T-helper 17 cell (primary cell): ENCODE measurements at places on chromosomes 6 and 20.

- DNase-seq, result no peak
These were observed 245.2 kb downstream of the PKHD1 start for GRCh38 chr6:51842061-51842803.

- no peak for DNase-seq
These were observed 58.6 kb upstream of the MANEA start for GRCh38 chr6:95518630-95519227.

DNA sequence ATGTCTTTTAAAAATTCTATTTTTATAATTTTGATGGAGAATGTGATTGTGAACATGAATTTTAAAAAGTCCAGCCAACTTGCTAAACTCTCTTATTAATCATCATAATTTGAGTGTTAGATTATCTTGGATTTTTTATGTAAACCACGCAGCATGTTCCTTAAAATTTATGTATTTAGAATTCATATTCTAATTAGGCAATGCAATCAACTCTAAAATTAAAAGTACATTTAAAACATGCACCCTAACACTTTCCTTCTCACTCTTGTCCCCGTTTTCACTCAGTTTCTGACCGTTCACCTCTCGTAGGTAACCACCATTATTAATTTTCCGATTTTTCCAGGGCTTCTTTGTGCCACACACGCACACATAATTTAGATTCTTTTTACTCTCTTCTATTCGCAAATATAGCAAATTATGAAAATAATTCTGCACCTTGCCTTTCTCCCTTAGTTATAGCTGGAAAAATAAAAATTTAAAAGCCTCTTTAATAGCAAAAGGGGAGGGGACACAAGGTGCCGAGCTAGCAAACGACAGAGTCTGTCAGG is 329 bp upstream of the ZKSCAN3 start:
- no peak for DNase-seq

DNA sequence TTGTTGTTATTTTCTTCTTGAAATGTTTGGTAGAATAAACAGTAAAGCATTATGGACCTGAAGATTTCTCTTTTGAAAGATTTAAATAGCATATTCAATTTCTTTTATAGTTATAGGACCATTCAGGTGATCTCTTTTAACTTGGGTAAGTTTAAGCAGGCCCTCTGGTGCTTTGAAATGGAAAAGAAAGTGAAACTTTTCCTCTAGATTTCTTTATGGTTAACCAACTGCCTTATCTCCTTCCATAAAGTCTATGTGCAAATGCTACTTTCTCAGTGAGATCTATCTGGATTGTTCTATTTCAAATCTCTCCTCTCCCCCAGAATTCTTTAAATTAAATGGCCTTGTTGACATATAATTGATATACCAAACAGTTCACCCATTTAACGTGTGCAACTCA is 54.0 kb downstream of the PHACTR2 start:
- DNase-seq, result no peak

DNA sequence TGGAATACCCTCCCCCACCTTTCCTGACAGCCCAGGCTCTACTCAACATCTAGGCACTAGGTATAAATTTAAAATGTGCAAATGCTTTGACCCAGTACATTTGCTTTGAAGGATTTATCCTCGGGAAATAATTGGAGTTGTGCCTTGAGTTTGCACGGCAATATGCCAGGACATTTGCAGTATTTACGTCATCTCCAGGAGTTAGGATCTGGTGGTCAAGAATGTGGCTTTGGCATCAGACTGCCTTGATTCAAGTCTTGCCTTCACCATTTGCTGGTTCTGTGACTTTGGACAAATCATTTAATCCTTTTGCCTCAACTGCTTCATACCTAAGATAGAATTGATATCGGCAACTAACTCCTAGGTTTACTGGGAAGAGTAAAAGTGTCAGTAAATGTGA is 169.6 kb downstream of the PLCB1 start:
- no peak for DNase-seq

- DNase-seq, result no peak
These were observed 57.1 kb upstream of the MLN start for GRCh38 chr6:33860706-33861474.

GRCh38 chr6:158919865-158920264 is 80.1 kb downstream of the RSPH3 start:
- no peak for DNase-seq
